Stimulated activated CD8-positive, alpha-beta memory T cell treated with anti-CD3 and anti-CD28 coated beads, Interleukin-15, amount 100 ng/mL, for 4 hours (primary cell): ENCODE measurements at places on chromosomes 4 and X.

- DNase-seq, result no peak
These were observed 148.3 kb downstream of the NEK1 start for GRCh38 chr4:169464080-169464479.

DNA sequence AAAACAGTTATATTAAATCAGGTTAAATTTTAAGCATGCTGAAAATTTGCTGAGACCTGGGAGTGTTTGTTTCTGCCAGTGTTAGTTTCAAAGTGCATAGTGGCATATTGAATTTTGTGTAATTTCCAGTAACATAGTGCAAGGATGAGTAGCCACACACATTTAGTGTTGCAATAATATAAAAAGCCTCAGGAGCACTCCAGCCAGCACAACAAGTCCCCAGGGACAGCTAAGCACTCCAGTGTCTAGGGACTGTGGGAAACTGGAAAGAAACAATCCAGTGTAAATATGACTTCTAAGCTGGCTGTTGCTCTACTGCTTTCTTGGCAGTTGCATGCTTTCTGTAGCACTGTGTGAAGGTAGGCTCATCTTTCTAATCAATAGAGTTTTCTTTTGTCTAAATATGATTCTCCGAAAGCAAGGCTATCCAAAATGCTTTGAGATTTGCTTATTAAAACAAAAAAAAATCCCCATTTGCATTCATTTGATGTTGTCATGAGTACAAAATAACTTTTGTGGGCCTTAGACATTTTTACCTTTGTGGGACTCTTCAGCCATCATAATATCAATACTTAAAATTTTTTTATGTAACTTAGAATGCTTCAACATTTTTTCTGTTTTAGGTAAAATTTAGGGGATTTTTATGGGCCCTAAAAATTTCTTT is 24.2 kb upstream of the CXCL2 start:
- no peak for DNase-seq

GRCh38 chr4:84041426-84041825 is 457.7 kb downstream of the NKX6-1 start:
- DNase-seq, result no peak

- no peak for DNase-seq
These were observed 153.2 kb downstream of the KLF8 start for GRCh38 chrX:56385336-56385735.

DNA sequence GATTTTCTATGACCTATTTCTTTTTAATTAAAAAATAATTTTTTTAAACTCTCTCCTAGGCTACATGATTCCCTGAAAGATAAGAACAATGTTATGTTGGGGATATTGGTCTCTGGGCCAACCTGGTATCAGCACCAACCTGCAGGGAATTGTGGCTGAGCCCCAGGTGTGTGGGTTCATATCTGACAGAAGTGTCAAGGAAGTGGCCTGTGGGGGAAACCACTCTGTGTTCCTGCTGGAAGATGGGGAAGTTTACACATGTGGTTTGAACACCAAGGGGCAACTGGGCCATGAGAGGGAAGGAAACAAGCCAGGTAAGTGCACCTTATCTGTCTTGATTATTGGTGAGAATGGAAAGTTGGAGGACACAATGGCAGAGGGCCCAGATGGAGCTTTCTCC is 13.5 kb downstream of the HERC3 start:
- no peak for DNase-seq

GRCh38 chr4:129999156-129999555 is 903.2 kb downstream of the C4orf33 start:
- no peak for DNase-seq

DNA sequence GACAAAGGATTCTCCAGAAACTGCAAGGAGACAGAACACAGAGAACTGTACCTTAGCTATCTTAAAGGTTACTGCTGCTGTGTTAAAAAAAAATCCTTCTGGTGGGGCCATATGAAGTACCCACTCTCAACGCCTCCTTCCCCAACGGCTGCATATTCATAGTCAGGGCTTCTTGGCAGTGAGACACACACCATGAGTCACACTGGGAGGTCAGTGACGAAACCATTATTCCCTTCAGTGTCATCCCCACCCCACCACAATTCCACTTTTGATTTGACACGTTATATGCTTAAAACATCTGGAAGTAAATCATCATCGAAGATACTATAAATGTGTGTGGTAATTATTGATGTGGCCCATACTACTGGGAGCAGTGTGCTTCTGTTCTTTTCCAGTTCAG is 271.5 kb downstream of the LDB2 start:
- DNase-seq, result no peak

- DNase-seq, result no peak
These were observed 32.2 kb downstream of the ZCCHC12 start for GRCh38 chrX:118855681-118856310.

GRCh38 chrX:39835776-39836175 is 262.0 kb downstream of the BCOR start:
- no peak for DNase-seq

- DNase-seq, result no peak
These were observed 109.7 kb downstream of the ELOVL6 start for GRCh38 chr4:110088670-110089069.
